ENCODE measurements at places on chromosomes 16 and 17.

GRCh38 chr17:73042809-73043685 lies 49.4 kb downstream of the SLC39A11 start:
- no peak for DNase-seq

DNA sequence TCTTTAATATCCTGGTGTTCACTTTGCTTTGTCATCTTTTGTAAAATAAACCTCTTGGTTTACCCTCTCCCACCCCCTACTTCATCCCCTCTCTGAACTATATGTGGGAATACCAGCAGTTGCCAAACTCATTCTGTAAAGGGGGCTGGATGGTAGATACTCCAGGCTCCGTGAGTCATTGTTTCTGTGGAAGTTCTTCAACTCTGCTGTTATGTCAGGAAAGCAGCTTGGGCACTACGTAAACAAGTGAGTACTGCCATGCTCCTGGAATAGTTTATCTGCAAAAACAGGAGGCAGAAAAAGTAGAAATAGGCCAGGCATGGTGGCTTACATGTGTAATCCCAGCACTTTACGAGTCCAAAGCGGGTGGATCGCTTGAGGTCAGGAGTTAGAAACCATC lies 17.6 kb downstream of the MVP start:
- DNase-seq: no peak

GRCh38 chr17:61076621-61077031 lies 323.0 kb upstream of the TBX2 start:
- no peak for DNase-seq

GRCh38 chr17:4019275-4019674 lies 55.0 kb upstream of the ATP2A3 start:
- no peak for DNase-seq

DNA sequence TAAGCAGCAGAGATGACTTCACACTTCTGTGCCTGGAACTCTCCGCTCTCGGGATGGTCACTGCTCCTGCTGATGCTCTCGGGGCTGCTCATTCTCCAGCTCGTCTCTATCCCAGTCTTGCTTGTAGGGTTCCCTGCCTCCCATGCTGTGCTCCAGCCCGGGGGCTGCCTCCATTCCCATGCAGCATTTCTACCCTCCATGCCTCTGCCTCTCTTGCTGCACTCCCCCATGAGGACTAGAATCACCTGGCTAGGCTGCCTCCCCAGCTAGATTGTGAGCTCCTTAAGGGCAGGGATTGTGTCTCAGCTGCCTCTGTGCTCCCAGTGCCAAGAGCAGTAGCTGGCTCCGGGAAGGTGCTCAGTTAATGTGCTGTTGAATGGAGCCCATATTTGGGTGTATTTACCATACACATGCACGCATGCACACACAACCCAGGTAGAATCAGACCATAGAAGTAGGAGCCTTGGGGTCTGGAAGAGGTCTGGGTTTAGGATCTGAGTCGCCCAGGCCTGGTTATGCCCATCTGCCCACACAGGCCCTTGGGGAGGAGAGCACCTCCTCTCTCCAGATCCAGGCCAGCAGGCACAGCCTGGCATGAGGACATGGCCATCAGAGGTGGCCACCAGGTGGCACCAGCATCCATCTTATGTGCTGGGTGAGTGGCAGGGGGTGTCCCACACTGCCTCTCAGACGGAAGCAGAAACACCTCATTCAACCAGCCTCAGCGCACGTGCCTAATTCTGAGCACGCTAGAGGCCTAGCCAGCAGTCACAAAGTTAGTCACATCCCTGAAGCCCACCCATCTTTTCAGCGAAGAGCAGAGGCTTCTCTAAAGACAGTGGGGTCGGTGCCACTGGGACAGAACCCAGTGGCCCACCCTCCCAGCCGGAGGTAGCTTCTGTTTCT lies 9.3 kb downstream of the GIT1 start:
- peak; percentile 81 for DNase-seq

GRCh38 chr17:76274112-76274956 lies 9.2 kb downstream of the UBALD2 start:
- no peak for DNase-seq

GRCh38 chr17:4485676-4486646 lies 12.7 kb upstream of the SPNS2 start:
- peak; percentile 25 for DNase-seq

GRCh38 chr17:42853968-42854790 lies 3.2 kb downstream of the AOC3 start:
- no peak for DNase-seq

- DNase-seq: no peak
Observed at GRCh38 chr17:6269478-6269877, 165.4 kb downstream of the AIPL1 start.

DNA sequence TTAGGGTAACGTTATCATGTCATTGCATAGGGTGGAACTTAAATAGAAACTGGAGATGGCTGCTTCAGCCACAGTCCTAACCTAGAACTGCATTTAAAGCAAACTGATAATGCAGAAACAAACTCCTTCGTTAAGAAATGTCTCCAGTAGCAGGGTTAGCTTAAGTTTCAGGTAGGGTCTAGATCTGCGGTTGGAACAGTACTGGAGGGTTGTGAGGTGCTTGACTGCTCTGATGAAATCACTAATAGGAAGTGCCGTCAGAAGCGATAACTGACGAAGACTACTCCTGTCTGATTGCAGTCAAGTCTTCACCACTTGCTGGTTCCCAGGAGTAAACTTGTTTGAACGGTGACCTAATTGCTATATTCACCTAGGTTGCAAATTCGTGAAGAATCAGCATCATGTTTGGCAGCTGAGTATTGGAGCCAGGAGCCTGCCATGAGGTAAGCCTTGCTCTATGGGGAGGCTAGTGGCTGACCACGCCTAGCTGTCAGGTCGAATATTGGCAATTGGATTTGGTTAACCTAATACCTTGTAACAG lies 24.5 kb downstream of the TRPV2 start:
- DNase-seq: no peak

- DNase-seq: no peak
Observed at GRCh38 chr16:24344784-24345183, 88.6 kb downstream of the CACNG3 start.

- peak; percentile 10 for DNase-seq
Observed at GRCh38 chr17:81510785-81511553, 1.6 kb downstream of the ACTG1 start.

GRCh38 chr17:73603971-73604370 lies 40.3 kb downstream of the SDK2 start:
- DNase-seq: no peak

- DNase-seq: no peak
Observed at GRCh38 chr17:1490643-1491442, 1.6 kb downstream of the MYO1C start.

GRCh38 chr17:81650951-81651350 lies 5.4 kb downstream of the PDE6G start:
- DNase-seq: no peak

DNA sequence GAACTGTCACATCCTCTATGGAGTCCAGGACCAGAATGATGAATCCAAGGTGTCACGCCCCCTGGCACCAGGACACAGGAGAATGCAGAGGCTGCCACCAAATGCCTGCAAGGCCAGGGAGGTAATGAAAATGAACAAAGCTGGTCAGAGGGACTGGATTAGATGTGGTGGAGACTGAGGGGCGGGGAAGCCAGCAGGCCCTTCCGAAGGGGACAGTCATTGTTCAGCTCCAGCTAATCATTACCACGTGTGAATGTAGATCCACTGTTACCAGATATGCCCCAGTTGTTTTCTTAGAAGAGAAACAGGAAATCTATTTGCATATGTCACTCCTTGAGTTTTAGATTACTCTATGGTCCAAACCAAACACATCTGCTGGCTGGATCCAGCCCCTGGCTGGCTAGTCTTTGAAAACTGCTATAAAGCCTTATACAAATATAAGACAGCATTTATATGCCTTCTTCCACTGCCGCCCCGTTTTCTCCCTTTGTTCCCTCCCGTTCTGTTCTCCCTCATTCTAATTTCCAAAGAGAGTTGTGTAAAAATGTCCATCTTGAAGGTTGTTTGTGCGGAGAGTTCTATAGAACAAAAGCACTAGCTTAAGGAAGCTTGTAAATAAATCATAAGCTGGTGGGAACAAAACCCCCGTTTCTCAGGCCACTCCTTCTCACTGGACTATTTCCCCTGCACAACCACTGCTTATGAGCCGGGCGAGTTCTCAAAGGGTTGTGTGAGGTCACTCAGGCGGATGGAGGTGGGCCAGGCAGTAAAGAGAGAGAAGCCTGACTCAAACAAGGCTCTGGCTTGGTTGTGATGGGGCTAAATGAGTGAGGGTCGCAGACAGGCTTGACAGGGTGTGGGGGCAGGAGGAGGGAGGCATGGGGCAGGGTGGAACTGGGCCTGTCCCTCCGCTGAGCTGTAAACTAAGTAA lies 14.2 kb downstream of the CRYM start:
- no peak for DNase-seq

DNA sequence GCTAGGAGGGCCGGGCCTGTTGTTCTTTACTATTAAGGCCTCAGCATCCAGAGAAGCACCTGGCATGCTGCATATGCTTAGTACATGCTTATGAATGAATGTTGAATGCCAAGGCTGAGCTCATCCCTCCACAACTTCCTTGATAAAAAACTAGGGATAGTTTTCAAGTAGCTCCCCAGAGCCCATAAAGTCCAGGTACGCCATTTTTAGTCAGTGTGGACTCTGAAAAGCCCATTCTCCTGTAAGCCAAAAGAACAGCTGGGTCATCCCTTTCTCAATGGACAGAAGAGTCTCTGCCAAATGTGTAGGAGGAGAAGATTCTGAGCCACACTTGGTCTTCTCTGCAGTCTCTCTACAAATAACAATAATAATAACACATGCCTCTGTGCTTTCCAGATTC lies 8.9 kb upstream of the ITGB3 start:
- DNase-seq: no peak

- DNase-seq: no peak
Observed at GRCh38 chr16:67943619-67944504, at the start of gene LCAT. TSS of gene LCAT (minus strand) at chr16:67944120. CDS start at chr16:67944101, 19 bp downstream.

- DNase-seq: no peak
Observed at GRCh38 chr17:38749223-38750043, 1.3 kb upstream of the PCGF2 start.

- no peak for DNase-seq
Observed at GRCh38 chr17:5123343-5124124, 7.7 kb downstream of the USP6 start.

DNA sequence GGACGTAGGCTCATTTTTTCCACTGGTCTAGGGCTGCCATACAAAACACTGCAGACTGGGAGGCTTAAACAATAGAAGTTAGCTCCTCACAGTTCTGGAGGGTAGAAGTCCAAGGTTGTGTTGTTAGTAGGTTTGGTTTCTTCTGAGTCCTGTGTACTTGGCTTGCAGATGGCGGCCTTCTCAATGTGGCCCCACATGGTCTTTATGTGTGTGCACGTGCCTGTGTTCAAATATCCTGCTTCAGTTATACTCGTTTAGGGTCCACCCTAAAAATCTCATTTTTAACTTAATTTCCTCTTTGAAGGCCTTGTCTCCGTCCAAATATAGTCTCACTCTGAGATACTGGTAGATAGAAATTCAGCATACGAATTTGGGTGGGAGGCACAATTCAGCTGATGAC lies 542.4 kb downstream of the HAPSTR1 start:
- no peak for DNase-seq

GRCh38 chr16:86038926-86039310 lies 140.0 kb downstream of the IRF8 start:
- no peak for DNase-seq

- no peak for DNase-seq
Observed at GRCh38 chr16:74219706-74220105, 76.9 kb upstream of the PSMD7 start.

DNA sequence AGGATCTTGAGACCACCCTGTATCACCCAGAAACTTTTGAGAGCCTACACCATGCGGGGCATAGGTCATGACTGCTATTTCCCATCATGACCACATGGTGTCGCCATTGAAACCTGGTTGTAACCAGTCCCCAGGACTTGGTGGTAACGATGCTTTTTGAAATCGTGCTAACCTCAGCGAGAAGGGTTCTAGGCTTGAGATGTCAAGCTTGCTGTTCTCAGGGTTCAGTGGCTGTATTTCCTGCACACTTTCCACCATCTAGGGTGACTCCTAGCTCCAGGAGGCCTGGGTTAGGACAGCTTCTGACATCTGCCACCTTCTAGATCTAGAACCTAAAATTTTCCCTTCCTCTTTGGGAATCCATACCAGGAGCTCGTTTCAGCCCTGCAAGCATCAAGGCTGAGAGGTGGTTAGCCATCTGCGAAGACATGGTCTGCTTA lies 13.0 kb upstream of the SPNS3 start:
- DNase-seq: peak; percentile 47

DNA sequence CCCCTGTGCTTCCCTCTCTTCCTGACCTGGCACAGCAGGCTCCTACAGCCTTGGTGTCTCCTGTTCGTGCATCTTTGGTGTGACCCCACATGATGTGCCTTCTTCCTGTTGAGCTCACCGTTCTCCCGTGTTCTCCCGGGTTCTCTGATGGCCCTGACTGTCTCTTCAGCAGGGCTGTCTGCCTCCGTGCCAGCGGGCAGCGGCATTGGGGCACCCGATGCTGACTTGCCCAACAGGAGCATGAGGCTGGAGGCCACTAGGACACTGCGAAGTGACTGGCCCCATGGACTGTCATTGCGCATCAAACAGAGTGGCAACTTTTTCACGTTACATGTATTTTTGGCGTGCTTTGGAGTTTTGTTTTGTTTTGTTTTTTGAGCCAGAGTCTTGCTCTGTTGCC lies 22.4 kb downstream of the CRAMP1 start:
- no peak for DNase-seq

DNA sequence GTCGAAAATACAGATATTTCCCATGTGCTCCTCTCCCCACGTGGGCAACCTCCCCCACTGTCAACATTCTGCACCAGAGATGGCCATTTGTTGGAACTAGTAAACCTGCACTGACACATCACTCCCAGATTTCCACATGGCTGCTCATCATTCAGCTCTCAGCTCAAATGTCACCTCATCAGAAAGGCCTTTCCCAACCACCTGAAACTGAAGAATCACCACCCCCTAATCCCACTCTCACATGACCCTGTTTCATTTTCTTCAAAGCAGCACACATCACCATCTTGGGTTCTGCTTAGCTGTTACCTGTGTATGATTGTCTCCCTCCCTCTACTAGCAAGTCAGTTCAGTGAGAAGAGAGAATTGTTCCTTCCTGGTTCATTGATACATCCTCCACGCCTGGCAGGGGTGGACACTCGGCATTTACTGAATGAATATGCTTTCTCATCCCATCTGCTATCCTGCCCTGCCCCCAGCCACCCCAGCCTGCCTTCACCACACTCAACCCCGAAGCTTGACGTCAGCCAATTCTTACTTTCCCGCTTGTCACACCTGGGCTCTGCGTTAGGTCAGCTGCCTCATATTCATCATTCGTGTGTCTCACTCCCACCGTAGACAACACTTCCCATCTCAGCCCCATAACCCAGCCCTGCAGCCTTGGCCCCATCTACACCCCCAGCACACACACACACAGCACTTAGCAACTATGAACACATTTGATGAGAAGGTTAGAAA lies 1.5 kb downstream of the C17orf114 start:
- no peak for DNase-seq

GRCh38 chr17:46764709-46765401 lies 53.6 kb downstream of the WNT3 start:
- DNase-seq: no peak
